ENCODE measurements at places on chromosomes 16 and 17.

DNA sequence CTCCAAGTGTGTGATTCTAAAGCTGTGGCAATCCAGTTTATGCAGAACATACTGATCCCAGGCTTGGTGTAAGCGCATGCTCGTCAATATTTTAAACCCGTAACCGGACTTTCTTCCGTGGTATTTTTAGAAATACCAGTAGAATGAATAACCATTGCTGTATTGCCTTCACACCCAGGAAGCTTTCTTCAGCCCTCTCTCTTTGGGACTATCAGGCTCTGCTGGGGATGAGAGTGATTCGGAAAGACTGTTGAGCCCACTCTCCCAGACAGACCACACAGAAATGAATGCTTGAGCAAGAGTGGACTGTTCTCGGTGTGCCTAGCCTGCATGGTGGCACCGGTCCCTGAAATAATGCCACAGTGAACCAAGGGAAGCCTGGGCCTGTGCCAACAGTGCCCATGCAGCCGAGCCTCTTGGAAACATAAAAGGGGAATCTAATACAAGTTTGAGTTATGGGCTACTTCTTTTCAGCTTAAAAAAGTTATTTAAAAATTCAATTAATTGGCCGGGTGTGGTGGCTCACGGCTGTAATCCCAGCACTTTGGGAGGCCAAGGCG lies 89.9 kb upstream of the ELAC2 start:
- DNase-seq: no peak

DNA sequence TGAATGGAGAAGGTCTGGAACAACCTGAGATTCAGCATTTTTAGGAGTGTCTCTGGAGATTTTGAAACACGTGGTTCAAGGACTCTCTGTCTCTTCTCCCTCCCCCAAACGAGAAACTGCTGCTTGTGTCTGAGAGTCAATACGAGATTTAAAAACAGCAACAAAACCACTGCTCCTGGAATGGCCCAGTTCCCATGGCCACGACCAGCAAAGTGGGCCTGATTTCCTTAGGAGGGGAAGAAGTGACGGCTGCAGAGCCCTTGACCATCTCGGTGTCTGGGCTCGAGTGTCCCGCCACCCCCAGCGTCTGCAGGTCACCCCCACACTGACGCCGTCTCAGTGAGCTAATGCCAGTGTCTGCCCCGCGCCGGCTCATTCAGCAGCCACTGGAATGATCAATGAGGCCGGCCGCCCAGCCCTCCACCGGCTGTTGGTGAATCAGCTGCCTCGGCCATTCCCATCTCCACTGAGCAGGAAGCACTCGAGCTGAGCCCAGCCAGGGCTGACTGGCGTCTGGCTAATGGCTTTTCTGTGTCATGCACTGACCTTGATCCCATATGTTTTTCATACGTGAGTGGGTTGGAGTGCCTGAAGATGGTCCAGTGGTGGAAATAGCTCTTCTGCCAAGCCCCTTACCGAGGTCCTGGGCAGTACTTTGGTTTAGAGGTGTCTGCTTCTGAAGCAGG lies 151.8 kb downstream of the PITPNC1 start:
- no peak for DNase-seq

DNA sequence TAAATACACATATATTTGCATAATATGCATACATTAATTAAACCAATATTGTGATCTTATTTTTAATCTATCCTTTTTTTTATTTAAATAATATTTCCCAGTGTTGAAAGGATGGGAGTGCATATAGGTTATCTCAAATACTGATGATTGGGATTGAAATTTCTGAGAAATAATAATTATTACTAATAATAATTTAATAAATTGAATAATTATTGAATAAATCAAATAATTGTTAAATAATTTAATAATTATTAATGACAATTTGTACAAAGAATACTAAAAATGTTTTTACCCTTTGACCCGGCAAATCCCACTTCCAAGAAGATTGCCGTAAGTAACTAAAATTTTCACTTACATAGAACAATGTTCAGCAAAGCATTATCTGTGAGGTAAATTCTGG lies 148.9 kb downstream of the ZNF18 start:
- DNase-seq: no peak

DNA sequence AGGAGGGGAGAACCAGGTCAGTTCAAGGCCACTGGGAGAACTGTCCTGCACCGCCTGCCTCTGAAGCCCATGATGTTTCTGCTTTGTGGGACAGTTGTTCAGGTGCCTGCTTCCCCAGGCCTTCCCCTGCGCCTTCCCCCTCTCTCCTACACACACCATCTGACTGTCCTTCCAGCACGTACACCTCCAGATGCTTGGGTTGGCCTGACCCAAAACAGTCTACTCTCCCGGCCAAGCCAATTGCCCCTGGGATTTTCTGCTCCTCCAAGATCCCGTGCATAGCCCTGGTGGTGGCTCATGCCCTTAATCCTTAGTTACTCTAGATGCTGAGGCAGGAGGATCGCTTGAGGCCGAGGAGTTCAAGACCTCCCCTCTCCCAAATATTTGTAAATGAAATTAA lies 684 bp upstream of the RSAD1 start:
- no peak for DNase-seq

DNA sequence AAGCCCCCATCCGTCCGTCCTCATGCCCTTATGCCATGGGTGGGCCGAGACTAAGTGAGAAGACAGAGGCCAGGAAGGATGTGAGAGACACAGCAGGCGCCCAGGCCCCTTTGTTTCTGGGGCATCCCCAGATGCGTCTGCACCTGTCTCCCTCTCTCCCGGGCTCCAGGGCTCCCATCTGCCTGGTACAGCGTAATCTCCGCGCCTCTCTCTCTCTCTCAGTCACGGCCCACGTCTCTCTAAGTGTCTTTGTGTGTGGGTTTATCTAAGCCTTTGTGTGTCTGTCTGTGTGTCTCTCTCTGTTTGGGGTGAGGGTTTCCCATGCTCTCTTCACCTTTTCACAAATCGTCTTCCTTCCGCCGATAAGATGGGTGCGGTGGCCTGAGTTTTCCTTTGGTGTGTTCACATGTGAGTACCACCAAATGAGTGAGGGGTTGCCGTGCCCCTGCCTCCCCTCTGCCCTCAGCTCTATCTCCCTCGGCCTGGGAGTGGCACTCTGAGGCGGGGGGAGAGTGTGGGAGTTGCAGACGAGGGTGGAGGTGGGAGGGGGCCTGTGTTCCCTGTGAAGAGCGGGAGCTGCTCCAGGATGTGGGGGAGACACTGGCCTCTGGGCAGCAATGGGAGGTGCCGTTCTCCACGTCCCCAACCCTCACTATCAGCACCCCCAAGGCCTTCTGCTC lies 25.8 kb upstream of the ABCC3 start:
- no peak for DNase-seq

GRCh38 chr16:4273858-4274311 lies 1.1 kb upstream of the TFAP4 start:
- DNase-seq: no peak

GRCh38 chr17:44451832-44452231 lies 51.4 kb downstream of the GPATCH8 start:
- no peak for DNase-seq

DNA sequence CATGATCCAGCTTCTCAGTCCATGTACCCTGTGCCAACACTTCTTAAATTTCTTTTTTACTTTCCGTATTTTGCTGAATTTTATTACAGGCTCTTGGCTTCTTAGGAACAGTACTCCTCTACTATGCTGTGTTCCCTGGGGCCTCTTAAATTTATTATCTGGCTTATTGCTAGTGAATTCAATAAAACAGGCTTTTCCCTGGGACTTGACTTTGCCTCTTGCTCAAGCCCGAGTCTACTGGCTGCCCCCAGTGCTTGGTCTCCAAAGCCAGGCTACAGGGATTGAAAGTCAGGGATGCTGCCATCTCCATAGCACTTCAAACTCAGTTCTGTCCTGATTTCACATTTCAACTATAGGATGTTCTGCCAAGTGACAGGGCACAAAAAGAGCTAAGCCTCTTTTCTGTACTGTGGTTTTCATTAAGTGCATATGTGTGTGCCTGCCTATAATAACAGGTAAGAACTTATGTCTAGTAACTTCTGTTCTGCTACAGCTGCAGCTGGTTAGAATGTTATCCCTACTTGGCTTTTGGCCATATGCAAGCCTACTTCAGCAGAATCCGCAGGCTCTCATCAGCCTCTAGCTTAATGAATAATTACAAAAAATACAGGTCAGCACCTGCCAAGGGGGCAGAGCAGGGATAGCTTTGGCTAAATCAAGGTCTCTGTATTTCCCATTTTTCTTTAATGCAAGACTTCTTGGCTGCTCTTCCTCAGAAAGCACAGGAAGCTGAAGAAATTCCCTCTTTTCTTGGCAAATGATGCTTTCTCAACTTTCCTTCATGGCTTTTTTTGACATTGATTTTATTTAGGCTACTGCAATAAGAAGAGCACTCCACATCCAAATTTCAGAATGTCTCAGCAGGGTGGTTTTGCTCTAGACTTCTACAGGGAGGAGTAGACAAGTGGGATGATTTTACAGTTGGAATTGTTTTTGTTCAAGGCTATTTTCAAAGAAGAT lies 8.2 kb downstream of the FAM20A start:
- no peak for DNase-seq

DNA sequence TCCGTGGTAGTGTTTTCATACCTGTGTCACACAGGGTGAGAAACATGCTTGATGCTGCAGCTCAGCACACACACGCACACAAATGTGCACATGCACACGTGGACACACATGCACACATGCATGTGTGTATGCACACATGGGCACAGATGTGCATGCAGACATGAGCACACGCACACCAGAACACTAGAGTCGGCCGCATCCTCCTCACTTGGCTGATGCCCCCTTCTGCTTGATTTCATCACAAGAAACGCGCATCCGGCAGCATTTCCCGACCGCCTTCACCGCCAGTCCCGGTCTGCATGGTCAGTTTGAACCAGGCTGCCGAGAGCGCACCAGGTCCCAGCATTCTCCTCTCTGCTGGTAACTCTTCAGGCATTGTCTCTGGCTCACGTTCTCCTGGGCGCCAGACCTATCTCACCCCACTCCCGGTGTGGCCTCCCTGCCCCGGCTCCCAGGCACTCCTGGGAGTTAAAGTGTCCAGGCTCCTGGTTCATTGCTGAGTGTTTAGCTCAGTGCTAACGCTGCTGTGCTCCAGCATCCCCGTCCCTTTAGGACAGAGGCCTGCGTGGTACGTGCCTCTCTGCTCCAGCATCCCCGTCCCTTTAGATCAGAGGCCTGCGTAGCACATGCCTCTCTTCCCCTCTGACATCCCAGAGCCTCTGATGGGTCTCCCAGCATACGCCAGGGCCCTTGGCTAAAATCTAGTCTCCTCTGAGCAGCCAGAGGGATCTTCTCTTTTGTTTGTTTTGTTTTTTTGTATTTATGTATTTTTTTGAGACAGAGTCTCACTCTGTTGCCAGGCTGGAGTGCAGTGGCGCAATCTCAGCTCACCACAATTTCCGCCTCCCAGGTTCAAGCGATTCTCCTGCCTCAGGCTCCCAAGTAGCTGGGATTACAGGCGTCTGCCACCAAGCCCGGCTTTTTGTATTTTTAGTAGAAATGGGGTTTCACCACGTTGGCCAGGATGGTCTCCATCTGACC lies 16.0 kb downstream of the BAIAP2 start:
- DNase-seq: no peak

- DNase-seq: no peak
Measured at GRCh38 chr16:980595-980854, 1.0 kb upstream of the SOX8 start.

DNA sequence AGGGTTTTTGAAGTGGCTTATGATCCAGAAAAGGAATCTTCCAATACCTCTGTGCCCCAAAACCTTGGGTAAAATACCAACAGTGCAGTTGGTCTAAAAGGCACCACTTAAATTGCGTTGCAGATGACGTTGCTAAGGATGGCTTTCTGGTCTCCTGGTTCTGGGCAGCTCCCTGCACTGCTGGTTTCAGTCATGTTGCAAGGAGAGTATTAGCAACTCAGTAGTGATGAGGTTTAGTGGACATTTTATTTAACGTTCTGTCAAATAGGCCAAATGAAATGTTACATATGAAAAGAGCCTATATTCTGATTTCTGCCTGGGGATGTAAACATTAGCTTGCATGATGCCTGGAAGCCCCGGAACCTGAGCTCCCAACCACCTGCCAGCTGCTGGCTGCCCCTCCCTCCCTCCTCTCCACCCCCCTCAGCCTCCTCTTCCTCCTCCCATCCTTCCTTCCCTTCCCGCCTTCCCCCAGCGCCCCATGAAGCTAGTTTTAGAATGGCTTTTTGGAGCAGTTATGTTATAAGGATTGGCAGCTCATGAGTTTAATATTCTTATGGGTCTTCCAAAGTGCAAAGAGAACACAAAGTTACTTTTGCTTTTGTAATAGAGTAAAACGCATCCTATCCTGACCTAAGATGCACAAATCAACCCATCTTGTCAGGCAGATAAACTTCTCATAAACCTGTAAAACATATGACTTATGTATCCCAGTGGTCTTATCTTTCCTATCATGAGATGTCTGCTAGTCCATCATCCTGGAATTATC lies 20.7 kb downstream of the CD7 start:
- DNase-seq: no peak

DNA sequence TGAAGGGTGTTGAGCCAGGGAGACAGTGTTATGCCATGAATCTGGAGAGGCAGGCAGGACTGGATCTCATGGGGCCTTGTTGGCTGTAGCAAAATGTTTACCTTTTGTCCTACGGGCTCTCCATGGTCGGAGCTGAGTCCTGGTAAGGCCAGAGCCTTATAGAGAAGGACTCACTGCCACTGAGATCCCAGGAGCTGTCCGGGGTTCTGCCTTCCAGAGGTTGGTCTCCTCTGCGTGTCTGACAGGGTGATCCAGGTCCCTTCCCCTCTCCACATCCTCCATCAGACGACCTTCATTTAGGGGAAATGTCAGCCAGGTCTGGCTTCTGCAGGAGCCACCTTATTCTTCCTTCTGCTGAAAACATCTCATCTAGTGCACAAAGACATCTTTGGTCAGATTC lies 285.2 kb upstream of the N4BP1 start:
- DNase-seq: no peak

DNA sequence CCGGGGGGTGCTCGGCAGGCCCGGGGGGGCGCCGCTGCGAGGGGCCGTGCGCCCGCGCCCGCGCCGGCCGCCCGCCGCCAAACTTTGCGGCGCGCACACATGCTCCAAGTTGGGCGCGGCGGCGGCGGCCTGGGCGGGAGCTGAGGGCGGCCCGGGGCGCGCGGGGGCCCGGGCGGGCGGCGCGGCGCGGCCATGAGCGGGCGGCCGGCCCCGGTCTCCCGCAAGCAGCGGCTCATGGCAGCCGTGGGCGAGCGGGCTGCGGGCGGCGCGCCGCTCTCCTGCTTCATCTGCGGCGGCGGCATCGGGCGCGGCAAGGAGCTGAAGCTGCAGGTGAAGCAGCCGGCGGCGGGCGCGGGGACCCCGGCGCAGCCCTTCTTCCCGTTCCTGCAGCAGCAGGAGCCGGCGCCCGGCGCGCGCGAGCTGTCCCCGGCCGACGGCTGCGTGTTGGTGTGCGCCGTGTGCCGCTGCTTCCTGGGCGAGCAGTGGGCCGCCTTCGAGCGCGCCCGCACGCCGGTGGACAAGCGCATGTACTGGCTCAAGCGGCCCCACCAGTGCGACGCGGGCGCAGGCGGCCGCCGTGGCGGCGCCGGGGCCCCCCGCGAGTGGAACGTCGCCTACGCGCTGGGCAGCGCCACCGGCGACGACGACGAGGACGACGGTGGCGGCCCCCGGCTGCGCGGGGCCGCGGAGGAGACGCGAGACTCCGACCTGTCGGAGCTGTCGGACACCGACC lies 57.2 kb upstream of the CIBAR2 start:
- no peak for DNase-seq

GRCh38 chr16:72887537-72887936 lies 160.4 kb downstream of the ZFHX3 start:
- no peak for DNase-seq
